ENCODE measurements at places on chromosomes 5 and 9.

GRCh38 chr5:96687812-96688453 is 25.8 kb downstream of the CAST start:
- DNase-seq: peak; percentile 49

- DNase-seq: no peak
Observed at GRCh38 chr5:19564036-19564435, 424.0 kb downstream of the CDH18 start.

DNA sequence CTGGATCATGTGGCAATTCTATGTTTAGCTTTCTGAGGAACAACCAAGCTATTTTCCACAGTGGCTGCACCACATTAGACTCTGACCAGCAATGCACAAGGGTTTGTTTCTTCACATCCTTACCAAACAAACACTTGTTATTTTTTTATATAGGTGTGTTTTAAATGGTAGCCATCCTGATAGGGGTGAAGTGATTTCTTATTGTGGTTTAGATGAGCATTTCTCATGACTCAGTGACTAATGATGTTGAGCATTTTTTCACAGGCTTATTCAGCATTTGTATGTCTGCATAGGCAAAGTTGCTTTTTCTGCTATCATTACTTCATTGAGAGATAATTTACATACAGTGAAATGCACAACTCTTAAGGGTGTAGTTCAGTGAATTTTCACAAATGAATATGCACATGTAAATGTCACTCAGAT is 36.0 kb downstream of the ANKRD33B start:
- DNase-seq: no peak

DNA sequence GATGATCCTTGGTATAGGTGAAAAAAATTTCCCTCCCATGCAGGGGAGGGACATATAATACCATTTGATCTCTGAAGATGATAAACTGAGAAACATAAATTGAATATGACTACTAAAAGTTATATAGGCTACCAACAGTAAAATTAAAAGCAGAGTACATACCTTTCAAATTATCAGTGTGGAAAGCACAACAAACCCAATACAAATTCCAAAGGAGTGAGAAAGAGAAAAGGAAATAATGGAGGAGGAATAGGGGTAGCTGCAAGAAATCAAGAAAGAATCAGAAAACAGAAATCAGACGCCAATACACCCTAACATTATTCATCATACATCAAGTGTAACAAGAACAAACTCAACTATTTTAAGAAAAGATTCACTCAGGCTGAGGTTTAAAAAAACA is 17.7 kb downstream of the GNAQ start:
- no peak for DNase-seq

DNA sequence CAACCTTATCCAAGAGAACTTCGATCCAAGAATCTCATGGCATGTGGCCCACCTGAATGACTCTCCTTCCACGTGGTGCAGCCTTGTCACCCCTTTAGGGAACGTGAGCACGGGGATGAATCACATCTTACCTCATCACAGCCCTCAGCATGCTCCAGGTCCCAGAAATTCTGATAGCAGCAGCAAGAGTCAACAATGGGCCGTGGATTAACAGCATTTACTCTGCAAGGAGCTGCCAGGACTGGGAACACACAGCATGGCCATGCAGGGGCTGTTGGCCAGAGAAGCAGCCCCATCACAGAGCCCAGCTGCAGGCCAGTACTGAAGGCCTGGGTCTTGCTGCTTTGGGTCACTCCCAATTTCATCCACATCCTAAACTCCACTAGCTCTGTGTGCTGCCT is 150.4 kb downstream of the C5orf15 start:
- no peak for DNase-seq

- no peak for DNase-seq
Observed at GRCh38 chr9:114157516-114158176, 2.3 kb downstream of the COL27A1 start.

DNA sequence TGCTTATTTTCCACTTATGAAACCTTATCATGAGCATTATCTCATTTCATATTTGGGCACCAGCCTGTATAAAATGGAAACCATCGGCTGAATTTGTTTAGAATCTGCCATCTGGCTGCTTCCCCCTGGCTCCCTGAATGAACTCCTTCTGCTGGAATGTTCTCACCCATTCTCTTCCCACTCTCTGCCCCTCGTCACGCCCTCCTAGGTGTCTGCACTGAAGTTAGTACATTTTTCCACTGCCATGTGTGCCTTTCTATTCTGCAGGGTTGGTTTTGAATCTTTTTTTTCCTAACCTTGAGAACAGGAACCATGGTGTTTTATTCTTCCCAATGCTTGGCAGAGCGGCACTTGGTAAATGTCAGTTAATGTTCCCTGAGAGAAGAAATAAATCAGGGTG is 359.7 kb downstream of the MLLT3 start:
- no peak for DNase-seq

DNA sequence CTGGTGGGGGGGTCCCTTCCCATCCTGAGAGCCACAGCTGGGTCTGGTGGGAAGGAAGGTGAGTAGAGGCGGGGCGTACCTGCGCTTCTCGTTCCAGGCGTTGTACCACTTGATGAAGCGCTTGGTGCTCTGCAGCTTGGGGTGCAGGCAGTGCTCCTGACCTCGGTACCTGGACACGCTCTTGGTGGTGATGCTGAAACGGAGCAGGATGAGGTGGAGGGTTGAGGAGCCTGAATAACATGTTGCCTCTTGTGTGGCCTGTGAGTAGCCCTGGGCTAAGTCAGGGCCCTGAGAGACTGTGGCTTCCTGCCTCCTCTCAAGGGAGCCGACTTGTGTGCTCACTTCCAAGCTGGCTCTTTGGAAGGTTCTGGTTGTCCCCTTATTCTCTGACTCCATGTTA is 4.3 kb downstream of the CXCL14 start:
- no peak for DNase-seq

GRCh38 chr9:132547436-132547835 is 35.0 kb upstream of the BARHL1 start:
- DNase-seq: no peak

DNA sequence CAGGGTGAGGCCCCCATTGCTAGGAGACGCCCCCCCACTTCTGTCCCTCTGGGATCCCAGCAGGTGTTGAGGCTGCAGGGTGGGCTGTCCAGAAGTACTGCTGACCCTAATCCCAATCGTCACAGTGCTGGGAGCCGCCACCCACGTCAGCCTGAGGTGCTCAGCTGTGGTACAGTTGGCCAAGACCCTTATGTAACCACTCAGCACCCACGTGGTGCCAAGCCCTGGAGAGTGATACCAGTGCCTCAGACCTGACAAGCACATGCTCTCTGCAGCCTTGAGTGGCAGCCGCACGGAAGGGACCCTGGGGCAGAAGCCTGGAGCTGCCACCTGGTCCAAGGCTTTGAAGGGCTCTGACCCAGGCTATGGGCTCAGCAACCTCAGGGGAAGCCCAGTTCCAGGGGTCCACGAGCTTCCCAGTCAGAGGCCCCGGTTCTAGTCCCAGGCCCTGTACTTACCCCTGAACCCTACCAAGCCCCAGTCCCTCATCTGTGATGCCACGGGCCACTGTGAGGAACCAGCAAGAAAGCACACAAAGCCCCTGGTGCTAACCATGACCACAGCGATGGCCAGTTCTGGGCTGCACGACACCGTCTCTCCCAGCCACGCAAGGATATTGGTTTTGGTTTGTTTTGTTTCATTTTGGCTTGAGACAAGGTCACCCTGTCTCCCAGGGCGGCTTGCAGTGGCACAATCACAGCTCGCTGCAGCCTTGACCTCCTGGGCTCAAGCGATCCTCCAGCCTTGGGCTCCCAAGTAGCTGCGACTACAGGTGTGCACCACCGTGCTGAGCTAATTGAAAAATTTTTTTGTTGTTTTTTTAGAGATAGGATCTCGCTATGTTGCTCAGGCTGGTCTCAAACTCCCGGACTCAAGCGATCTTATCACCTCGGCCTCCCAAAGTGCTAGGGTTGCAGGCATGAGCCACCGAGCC is 50.7 kb downstream of the DBH start:
- no peak for DNase-seq

DNA sequence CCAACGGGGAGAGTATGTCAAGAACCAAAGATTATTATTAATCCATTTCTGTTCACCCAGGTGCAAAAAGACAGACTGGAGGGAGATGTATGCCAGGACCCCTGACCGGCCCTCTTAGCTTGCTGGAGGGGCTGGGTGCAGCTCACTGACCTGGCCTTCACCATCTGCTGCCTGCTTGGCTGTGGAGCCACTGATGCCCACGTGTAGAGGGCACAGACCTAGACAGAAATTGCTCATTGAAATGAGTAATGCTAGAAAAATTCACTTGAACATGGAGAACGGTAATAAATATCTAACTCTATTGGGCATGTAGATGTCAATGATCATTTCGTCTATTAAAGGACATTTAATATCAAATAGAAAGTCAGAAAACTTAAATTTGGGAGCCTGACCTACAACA is 58.8 kb upstream of the ERCC6L2 start:
- DNase-seq: no peak

GRCh38 chr5:130321931-130322330 is 417.7 kb downstream of the CHSY3 start:
- no peak for DNase-seq

DNA sequence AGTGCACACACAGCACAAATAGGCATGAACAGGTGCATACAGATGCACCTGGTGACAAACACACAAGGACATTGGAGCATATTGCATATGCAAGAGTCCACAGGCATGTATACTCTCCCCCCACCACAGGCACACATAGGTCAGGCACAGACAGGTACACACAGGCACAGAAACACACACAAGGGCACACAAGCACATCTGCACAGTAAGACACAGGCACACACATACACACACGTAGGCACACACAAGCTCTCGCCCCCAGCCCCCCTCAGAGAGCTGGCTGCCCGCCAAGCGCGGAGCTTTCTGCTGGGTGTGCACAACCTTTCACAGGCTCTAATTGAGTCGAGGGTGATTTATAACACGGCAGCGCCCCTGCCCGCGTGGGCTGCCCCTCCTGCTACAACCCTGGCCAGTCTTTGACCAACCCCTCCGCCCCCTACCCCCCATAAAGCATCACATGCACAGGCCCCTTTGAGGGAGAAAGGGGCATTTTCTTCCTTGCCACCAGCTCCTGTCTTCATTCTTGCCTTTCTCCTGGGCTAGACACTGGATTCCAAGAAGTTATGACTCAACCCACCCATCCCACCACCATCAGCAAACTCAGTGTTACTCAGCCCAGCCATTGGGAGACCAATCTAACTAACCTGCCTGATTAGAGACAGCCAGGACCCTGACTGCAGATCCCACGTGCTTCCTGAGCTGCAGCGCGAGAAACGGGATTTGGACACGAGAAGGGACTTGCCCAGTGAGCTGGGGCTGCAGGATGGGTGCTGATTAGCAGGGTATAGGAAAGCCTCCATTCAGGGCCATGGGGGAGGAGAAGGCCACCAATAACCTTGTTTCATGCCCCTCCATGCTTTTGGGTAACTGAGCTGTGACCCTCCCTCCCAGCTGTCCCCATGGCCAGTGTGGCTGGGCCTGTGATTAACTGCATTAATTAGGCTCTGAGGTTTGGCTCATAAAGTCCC is 42.8 kb upstream of the PSD2 start:
- DNase-seq: no peak

GRCh38 chr5:96638561-96638960 is 23.6 kb upstream of the CAST start:
- DNase-seq: no peak

GRCh38 chr5:150853561-150853960 is 7.2 kb downstream of the IRGM start:
- no peak for DNase-seq

DNA sequence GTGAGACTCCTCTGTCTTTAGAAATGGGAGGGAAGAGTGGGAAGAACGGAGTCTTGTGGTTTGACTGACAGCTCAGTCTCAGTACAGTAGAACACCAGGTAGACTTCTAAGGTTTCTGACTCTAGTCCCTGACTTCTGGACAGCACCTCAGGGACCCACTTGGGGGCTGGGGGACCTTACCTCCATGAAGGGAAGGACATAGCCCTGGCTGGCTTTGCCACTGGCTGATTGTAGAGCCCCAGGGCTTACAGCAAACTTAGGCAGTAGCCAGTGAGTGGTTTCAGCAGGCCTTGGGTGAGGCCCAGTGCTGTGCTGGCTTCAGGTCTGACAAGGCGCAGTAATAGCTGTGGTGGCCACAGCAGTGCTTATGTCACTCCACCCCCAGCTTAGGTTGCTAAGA is 290.0 kb upstream of the PRR16 start:
- no peak for DNase-seq

DNA sequence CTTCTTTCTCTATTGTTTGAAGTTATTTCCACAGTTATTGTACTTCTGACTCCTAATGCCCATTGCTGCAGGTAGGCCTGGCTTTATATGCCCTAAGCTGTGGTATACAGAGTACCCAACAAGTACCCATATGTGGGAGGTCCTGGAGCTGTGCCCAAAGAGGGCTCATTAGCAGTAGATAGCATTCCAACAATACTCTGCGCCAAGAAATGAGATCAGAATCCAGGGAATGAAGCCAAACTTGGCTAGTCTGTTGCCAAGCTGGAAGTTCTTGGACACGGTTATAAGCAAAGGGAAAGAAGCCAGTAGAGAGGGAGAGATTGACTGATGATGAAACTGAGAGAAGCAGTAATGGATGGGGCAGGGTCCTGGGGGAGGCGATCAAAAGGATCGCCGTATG is 29.7 kb upstream of the FAM169A start:
- DNase-seq: peak; percentile 52

DNA sequence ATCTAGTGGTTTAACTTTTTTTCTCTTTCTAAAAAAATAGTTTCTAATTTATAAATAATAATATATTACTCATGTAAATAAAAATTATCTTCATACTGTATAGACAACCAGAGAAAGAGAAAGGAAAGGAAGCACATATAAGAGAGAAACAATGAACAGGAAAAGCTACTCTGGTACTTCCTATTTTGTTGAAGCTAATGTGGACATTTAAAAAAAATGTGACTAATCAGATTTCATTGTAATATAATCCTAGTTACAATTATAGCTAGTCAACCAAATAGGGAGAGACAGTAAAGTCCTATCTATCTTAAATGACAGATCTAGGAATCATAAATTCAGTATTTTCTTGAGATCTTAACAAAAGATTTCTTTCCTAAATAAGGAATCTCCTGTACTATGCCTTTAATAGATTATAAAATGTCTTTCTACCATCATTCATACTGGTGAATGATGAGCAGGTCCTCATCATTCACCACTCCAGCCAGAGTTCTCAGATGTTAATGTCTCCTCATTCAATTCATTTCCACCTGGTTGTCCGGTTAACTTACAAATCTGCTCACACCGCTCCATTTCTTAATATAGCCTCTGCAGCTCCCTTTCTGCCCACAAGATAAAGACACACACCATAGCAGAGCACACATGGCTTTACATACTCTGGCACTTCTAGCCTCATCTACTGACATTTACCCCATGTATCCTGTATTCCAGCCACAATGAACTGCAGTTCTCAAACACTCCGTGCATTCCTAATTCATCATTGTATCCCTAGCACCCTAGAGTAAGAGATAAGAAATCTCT is 30.9 kb downstream of the ZFR start:
- no peak for DNase-seq

All from fibroblast of the conjunctiva (primary cell).